Neural crest cell (in vitro differentiated cells): ENCODE measurements at places on chromosomes 12 and 14. TPM values are rescaled to one million over a fixed set of nuclear protein-coding genes. Genes with fewer than 3 reads are reported as not detected.

DIO3 gene
- total RNA-seq = 0.36 and 0.51 TPM in 2 replicates

LRTM2 gene
- 0.19 TPM in 1 of 2 replicates, not detected in the other for total RNA-seq

ANO4 gene
- 0.23 and 0.61 TPM in 2 replicates for total RNA-seq

CDK17 gene
- 32.8 and 33.4 TPM in 2 replicates for total RNA-seq

SYNDIG1L gene
- not detected in 2 replicates for total RNA-seq

ISM2 gene
- 0.16 TPM in 1 of 2 replicates, not detected in the other for total RNA-seq

NRXN3 gene
- total RNA-seq = 2.5 TPM in 2 replicates

SLC17A8 gene
- not detected in 2 replicates for total RNA-seq

NABP2 gene
- total RNA-seq = 71.8 and 75.7 TPM in 2 replicates

TCL1A gene
- not detected in 2 replicates for total RNA-seq

TMEM229B gene
- total RNA-seq = 5.2 and 5.9 TPM in 2 replicates

C14orf39 gene
- total RNA-seq = 0.56 and 1.4 TPM in 2 replicates

TAS2R7 gene
- total RNA-seq = 0.21 TPM in 1 of 2 replicates, not detected in the other

YARS2 gene
- total RNA-seq = 25.3 and 30.0 TPM in 2 replicates

MIP gene
- not detected in 2 replicates for total RNA-seq

ABHD12B gene
- 0.35 and 0.73 TPM in 2 replicates for total RNA-seq

MAP1LC3B2 gene
- total RNA-seq = 0.82 TPM in 1 of 2 replicates, not detected in the other

CAPS2 gene
- total RNA-seq = 6.6 and 7.3 TPM in 2 replicates

FIGNL2 gene
- total RNA-seq = 38.0 and 39.7 TPM in 2 replicates

TOMM20L gene
- 0.42 and 0.52 TPM in 2 replicates for total RNA-seq

RAPGEF3 gene
- total RNA-seq = 0.89 and 1.4 TPM in 2 replicates
